CD4-positive, alpha-beta T cell treated with Interleukin-15 for 1 hour (primary cell): ENCODE measurements at places on chromosomes 3 and 15.

DNA sequence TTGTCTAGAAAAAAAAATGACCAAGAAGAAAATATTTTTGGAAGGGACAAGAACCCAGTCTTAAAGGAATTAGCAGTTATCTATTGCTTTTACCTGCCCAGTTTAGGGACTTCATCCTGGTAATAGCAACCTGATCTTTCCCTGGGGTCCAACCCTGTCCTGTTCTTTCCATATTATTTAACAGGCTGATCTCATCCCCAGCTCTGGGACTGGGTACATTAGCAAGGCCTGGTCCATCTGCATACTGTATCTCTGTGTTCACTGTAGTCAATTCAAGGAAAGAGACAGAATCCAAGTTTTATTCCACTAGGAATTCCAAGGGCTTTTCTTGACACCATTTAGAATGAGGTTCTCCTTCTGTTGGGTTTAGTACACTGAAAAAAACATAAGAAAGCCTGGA is 191.7 kb upstream of the GADL1 start:
- no peak for DNase-seq

DNA sequence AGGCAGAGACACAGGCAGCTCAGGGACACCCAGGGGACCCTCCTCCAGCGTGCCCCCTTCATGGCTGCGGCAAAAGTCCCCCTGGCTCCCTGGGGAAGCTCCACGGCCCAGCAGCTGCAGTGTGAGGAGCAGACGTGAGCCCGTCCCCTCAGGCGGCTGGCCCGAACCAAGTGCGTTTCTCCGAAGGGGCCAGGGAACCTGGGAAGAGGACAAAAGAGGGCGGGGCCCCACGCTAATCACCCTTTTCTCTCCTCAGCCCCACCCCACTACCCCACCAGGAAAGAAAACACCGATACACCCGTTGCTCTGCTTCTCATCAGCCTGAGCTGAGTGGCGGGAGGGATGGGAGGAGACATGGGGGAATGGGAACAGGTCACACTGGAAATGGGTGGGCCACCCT is at the start of gene MUC4:
MUC4 (minus strand) TSS at position 174 of the 400 bp plus-strand sequence; CDS start at position 62, 112 bp downstream.
- DNase-seq = no peak

DNA sequence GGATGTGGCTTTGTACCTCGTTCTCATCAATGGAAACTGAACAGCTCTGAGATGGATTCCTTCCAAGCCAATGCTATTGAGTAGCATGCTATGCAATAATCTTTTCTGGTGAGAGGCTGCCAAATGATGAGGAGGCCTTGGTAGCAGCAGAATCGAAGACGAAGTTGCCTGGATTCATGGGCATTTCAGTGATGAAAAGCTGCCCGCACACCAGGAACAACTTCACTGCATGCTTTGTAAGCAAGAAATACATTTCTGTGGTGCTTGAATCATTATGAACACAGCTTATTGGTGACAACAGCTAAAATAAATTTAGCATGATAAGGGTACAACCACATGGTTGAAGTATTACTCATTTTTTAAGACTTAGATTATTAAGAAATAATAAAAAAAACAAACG is 246.8 kb upstream of the ROBO1 start:
- no peak for DNase-seq

DNA sequence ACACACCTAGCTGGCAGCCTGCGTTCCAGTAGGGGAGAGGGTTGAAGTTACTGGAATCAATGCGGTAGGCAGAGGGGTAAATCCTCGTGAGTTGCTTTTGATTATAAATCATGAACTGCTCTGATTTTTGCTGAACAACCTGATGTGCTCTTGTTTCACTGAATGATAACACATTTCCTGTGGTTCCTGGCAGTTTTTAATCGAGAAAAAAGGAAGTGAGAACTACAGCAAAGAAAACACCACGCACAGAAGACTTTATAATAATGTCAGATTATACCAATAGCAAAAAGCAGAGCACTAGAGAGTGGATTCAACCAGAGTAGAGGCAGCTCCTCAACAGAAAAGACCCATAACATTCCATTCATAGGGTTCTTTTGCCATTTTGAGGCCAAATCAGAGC is 200.8 kb upstream of the STRIT1 start:
- DNase-seq = no peak

DNA sequence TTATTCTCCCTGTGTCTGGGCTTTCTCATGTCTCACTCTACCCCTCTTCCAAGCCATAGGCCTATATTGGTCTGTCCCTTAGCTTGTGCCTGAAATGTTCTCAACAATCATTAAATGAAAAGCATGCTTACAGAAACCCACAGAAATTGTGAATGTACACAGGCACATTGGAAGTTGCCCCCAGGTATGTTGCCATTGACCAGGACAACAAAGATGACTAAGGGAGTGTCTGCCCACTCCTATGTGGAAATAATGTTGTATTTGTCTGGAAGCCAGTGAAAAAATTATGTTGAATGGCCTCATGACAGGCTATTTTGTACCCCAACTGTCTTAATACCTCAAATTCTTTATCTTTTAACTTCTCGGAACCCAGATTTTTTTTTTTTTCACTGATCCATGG is 102.0 kb downstream of the TPRG1 start:
- DNase-seq = no peak
